ENCODE measurements at places on chromosomes 12 and 14.

- no peak for DNase-seq
Measured at GRCh38 chr14:62143245-62143644, 381.0 kb downstream of the SNAPC1 start.

DNA sequence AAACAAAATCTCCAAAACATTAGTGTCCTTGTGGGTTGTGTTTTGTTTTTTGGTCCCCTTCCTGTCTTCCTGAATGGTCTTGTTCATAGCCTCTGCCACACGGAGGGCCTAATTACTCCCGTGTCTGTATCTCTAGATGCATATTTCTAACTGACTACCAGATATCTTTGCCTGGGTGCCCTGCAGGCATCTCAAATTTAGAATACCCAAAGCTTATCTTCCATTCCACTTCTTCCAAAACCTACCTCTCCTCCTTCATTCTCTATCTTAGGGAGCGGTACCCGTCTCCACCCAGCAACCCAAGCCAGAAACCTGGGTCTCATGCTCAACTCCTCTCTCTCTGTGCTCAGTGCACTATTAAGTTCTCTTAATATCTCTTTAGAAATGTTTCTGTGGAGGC lies 10.9 kb upstream of the METAP2 start:
- DNase-seq = no peak

DNA sequence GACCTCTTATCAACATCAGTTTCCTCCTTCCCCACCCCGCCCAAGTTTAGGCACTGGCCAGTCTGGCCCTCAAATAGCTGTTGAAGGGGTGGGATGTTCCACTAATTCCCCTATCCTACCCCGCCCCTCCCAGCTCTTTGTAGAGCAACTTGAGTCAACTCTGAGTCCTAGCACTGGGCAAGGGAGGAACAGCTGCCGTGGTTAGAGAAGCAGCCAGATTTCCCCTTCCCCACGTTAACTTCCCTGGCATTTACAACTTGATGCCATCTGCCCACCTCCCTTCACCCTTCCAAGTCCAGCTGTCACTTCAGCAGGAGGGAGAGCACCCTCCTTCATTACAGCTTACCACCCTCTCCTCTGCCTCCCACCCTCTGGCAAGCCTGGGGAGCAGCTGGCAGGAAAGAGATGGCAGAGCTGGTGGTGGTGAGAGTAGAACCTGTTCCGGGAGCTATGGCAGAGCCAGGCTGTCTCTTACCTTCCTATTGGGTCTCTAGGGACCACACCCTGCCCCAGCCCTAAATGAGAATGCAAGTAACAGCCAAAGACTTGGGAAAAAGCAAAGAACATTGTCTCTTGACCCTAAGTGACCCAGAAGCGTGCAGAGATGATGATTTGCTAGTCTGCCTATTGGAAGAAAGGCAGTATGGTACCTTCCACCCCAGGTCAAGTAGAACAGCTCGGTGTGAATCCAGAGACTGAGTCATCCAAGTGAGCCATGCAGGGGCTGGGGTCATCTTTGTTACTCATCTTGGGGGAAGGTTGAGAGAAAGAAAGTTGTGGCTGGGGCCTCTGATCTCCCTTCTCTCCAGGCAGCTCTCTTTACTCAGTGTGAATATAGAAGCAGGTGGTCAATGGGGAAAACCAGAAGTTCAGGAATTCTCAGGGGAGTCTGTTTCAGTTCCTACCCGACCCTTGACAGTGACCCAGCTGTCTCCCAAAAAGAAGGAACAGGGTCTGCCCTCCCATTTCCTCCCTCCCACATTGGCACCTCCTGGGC lies 1.5 kb downstream of the BLOC1S1 start:
- DNase-seq = no peak

DNA sequence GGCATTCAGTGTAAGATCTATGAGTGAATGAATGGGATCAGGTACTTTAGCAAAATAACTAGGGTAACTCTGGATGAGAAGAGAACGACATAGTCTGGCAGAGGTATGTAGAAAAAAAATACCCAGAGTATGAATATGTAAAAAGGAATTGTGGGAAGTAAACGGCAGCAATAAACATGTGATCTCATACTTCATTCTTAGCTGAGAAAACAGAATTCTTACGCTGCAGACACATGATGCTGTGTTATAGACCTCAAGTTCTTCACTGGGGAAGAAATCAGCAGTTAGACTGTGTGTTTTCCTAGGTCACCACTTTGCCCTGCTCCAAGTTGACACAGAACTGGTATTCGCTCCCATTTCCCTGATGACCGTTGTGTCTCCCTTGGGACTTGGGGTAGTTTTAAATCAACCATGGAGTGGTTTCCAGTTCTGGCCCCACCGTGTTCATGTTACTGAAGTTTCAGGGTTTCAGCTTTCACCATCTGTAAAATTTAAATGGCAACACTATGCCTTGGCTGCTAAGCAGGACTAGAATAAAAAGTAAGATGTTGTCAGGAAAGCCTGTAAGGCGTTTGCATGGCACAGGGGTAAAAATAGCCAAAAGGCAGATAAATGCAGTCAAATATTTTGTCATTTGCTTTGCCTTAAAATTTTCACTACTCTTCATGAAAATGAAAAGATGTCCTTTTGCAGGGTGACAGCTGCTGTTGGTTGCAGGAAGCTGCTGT lies 223.7 kb downstream of the PELI2 start:
- no peak for DNase-seq

GRCh38 chr12:53091756-53092155 lies 5.7 kb upstream of the IGFBP6 start:
- DNase-seq = no peak

GRCh38 chr12:15646581-15646980 lies 142.6 kb downstream of the EPS8 start:
- DNase-seq = no peak

DNA sequence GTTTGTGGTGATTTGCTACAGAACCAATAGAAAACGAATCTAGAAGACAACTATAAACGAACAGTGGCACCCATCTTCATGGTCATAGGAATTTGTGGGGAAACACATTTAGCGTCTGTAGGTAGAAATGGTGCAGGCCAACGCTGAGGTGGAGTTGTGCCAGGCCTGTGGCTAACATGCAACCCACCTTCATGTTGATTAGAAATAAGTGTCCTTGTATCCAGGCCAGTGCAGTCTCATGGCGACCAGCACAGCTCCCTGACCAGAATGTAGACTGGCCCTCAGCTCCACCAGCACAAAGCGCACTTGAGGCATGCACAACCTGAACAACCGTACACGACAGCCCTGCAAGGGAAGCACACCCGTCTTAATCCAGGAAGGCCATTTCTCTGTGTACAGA lies 187.0 kb downstream of the TMEM132D start:
- no peak for DNase-seq

DNA sequence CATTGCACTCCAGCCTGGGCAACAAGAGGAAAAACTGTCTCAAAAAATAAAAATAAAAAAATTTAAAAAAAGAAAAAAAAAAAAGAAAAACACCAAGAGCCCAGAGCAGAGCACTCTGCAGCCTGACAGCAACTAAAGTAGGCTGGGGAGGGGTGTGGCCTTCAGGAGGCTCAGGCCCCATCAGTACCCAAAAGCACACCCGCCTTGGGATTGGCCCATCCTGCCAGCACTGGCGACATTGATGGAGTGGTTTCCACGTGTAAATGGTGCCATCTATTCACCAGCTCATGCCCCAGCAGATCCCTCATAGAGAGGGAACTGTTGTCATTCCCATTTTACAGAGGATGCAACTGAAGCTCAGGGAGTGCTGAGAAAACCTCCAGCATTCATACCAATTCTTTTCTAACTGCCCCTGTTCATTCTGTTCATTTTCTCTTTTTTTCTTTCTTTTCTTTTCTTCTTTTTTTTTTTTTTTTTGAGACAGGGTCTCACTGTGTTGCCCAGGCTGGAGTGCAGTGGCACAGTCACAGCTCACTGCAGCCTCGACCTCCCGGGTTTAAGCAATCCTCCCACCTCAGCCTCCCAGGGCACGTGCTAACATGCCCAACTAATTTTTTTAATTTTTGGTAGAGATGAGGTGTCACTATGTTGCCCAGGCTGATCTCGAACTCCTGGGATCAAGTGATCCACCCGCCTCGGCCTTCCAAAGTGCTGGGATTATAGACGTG lies 89.3 kb downstream of the IRF2BPL start:
- DNase-seq = no peak

GRCh38 chr12:24820872-24821271 lies 128.0 kb downstream of the BCAT1 start:
- DNase-seq = no peak

DNA sequence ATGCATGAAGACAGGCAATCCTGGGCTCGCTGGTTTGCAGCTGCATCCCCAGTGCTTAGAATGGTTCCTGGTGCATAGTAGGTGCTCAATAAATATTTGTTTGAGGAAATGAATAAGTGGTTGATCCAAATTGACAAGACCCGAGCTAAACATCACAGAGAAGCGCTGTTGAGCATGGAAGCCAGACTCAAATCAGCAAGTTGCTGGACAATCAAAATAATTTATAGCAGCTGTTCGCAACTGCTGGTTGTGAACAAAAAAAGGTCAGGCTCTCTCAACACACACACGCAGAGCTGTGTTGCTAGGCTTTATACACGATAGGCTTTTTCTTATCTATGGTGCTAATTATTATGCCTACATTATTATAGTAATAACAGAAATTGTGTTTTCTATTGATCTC lies 190.2 kb downstream of the TBX5 start:
- no peak for DNase-seq

DNA sequence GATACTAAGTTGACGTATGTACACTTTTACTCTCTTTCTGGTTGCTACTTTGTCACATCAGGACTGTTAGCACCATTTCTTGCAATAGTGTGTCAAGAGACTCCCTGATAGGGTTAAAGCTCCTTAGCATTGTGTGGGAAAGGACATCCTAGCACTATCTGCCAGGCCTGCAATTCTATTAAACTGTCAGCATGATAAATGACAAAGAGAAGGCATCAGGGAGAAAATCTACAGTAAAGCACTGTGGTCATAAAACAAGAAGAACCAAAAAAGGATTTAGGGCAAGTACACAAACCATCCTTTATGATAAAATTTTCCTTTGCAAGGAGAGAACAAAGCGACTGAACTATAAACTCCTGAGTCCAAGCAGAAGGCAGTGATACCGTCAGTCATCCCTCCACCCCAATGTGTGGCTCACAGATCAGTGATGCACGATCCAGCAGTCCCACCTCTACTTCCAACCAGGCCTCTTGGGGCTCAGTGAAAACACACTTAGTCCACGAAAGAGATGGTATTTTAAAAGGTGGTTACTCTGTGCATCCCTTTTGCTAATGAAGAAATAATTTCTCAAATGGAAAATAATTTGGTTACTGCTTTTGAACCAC lies 31.4 kb upstream of the SLC35F4 start:
- DNase-seq = no peak

- DNase-seq = no peak
Measured at GRCh38 chr12:90327793-90328743, 619.4 kb upstream of the ATP2B1 start.

DNA sequence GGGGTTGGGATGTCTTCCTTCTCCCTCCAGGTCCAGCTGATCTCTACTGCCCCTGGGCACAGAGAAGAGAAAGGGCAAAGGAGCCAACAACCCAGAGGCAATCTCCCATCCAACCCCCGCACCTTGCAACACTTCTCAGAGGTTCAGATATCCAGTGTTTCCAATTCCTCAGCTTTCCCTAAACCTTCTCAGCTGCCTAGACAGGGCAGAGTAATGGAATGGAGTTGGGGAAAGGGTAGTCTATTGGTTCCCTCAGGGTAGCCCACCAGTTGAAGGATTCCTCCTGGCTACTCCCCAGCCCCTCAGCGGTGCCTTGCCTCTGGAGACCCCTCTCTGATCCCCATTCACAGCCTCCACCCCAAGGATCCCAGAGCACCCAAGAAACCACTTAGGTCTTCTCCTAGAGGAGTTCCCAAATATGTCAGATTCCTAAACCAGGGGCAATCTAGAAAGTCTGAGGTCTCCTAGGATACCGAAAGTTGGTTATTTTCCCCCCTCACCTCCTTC lies 537 bp downstream of the NFE2 start:
- DNase-seq = no peak

- no peak for DNase-seq
Measured at GRCh38 chr12:114361545-114361944, 44.4 kb downstream of the TBX5 start.

DNA sequence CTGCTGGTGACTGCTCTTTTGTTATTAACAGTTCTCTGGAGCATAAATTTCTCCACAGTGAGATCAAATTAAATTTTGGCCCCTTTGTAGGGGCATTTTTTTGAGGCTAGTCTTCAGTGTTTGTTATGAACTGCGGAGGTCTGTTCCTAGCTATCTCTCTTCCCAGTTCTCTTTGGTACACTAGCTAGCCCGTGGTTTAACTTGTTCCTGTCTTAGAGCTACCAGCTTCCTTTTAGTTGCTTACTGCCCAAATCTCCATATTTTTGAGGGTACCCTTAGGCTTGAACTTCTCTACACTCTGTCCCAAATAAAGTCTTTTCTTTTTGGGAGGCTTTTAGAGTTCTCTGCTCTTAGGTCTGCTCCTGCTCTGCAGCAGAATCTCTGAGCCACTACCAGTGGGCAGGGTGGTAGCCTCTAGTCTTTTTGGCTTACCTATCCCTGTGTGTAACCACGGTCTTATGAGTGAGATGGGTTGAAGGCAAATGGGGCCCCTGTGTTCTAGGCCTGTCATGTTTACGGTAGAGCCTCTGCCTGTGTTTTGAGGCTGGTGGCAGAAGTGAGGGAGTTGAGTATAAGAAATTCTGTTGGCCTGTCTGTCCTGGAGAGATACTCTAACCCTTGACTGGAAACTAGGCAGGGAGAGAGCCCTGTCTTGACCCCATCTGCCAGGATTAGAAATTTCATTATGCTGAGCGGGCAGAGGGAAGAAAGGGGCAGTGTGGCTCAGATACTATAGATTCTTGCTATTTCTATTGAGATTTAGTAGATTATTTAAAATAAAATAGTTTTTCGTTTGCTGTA lies 21.0 kb downstream of the CNOT2 start:
- DNase-seq = no peak

DNA sequence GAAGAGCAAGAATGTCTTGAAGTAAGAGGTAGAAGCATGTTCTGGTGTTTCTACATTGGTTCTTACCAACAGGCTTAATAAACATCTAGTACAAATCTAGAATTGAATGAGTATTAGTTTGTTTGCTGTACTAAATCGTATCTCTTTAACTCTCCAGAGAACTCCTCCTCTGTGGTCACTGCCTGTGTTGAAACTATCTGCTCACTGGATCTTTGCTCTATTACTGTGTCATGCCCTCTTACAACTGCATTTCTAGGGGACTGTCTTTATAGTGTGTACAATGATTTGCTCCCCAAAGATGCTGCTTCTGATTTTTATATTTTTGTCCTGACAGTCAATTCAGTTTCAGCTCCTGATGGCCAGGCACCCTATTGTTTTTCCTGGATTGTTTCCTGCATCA lies 50.1 kb upstream of the E2F7 start:
- DNase-seq = no peak

- no peak for DNase-seq
Measured at GRCh38 chr14:91669867-91670266, 62.0 kb downstream of the CATSPERB start.
